ENCODE measurements at places on chromosomes 5 and 9. TPM values are rescaled to one million over a fixed set of nuclear protein-coding genes. Genes with fewer than 3 reads are reported as not detected.

DNA sequence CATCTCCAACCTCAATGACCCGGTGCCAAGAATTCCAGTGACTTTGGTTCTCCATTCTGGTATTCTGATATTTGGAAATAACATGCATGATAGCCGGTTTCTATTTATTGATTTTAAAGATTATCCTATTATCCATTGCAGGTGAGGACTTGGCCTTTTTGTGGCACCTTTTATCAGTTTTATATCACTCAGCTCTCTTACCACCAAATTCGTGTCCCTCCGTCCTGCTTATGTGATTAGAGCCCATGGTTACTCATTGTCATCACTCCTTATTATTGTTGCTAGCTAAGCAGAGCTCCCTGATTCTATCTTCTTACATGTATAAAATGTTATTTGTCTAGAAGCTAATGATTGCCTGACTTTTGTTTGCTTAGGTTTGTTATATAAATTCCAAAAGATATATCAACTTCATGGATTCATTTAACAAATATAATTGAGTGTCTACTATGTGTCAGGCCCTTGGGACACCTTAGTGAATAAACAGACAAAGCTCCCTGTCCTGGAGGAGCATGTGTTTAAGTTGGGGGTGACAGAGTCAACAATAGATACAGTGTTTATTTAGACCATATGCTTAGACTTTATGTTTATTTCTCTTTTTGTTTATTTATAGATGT lies 138.2 kb downstream of the ADAMTS16 start:
- DNase-seq: no peak

DNA sequence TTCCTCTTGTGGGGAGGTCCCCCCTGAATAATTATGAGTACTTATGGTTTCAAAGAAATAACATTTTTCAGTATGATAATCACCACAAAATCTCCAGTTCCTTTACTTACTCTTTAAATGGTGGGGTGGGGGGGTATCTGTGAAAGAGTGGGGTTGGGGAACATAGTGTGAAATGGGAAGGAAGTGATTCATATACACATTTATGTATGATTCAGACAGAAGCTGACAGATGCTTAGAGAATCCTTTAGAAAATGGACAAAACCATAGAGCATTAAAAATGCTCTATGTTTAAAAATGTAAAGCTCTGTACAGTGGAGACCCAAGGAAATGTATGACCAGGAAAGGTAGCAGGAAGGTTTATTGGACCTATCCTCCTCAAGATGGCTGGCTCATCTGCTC lies 267.5 kb upstream of the GRIA1 start:
- DNase-seq: no peak

DNA sequence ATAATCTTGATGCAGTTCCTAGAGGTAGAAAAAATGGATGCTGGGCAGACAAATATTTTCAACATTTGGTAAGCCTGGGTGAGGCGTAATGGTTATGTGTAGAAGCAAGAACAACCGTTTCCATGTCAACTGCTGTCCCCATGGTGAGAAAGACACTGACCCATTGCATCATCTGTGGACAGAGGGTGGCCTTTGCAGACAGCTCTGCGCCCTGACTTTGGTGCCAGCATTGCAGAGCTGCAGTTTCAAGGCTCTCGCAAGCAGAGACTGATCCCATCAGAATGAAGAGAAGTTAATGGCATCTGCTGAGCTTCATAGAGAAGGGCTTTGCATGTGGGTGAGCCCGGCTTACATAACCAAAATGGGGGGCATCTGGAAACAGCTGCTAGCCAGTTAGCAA lies 179.0 kb upstream of the ADRA1B start:
- DNase-seq: no peak

DNA sequence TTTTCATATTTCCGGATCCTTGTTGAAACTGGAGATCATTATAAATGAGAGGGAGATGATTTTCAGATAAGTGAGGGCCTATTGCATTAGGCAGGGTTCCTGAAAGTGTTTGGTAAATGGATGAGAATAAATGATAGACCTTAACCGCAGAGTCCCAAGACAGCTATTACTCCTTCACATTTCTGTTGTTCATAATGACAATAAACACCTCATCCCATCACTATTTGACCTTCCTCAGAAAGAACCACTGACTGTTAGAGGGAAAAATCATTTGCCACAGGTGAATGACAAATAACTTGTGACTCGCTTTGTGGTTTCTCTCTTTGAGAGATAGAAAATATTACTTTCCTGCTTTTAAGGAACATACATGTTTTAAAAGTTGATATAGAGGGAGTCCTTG lies 47.3 kb upstream of the TRMT10B start:
- no peak for DNase-seq

Gene CDC23
- 70.0 TPM for polyA plus RNA-seq

DNA sequence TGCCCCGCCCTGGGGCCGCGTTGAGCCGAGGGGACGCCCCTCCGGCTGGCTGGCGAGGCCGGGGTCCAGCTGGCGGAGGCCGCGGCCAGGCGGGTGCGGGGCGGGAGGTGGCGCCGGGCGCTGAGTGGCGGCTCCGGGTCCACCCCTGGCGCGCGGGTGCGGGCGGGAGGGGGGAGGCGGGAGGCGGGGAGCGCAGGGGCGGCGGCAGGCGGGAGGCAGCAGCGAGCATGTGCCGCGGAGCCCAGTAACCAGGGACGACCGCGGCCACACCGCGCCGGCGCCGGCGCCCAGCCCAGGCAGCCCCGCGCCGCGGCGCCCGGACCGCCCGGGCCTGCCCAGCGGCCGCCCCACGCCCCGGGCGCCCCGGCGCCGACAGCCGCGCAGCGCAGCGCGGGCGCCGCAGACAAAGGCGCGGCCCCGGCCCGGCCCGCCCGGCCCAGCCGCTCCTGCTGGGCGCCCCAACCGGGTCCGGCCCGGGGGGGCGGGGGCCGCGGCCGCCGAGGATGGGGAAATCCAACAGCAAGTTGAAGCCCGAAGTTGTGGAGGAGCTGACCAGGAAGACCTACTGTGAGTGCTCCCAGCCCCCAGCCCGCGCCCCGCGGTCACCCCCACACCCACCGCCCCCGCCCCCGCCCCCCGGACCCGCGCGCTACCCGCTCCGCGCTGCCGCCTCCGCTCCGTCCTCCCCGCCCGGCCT lies at the start of gene NCS1:
NCS1 (plus strand) TSS at position 244 of the 697 bp plus-strand sequence; CDS start at position 504, 260 bp downstream.
- DNase-seq: peak; percentile 53

DNA sequence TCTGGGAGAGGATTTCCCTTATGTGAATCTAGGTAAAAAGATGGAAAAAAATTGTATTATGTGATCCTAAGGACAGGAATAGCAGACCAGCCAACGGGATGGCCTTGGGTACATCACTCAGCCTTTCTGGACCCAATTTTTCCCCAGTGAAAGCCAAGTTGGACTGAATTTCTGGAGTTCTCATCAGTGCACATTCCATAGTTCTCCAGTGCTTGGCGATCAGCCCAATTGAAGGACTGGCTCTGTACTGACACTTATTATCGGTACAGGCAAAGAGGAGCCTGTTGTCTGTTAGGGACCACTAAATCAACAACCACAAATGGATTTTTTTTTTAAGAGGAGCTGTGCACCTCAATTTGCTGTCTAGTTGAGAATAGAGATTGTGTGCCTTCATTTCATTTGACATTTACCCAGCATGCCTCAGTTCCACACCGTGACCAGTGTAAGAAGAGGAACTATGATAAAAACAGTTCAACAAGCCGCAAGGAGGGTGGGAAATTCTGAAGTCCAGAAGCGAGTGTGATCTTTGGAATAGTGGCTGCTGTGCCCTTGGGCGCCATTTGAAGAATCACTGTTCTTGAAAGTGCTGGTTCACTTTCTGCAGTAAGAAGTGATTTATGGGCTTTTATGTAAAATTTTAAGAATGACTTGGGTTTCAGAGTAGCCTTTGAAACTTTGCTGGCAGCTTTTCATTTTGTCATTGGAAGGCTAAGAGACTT lies 8.0 kb downstream of the ARL10 start:
- no peak for DNase-seq

DNA sequence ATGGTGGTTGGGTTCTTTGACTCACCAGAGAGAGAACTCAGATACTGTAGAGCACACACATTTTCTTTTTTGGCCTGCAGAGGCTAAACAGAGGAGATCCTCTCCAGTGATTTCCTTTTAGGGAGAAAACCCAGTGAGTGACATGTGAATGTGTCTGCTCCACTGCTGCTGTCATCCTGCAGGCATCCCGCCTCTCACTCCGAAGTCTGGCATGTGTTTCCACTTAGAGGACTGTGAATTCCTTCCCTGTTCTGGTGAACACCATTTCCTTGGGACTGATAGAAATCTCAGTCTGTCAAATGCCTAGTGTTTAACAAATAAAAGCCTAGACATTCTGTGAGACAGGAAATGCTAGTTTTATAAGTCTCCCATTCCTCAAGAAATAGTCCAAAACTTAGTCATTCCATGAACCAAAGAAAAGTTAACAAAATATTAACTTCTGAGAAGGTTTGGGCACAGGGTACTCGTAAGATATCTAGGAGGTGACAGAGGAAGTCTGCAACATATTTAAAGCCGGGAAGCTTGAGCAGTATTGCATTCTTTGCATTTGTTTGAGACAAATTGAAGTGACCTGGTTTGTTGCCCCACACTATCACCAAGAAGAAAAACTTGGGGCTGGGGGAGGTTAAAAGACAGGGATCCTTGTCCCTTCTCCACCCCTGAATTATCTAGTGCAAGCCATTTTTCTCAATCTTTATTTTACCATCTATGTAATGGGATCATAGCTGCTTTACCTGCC lies 74.9 kb upstream of the NIPAL4 start:
- DNase-seq: no peak

DNA sequence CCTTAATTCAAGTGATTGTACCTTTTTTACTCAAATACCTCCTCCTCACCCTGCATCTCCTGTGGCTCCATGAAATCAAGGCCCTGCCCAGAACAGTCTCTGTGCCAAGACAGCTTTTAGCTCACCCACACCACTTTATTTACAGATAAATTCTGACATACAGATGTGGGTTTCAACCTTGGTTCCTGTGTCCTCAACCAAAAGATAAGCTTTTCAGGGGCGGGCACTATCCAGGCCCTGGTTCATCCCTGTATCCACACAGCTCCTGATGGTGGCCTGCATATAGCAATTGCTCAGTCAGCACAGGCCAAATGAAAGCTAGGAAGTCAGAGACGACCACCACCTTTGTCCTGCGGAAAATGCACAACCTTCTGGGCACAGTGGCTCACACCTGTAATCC lies 8.3 kb downstream of the SHB start:
- no peak for DNase-seq

Measured in left renal pelvis (tissue), 4 donors.